CD8-positive, alpha-beta memory T cell (primary cell): ENCODE measurements at places on chromosomes 12 and 14.

- DNase-seq = no peak
These were observed 59.5 kb downstream of the DHRS2 start for GRCh38 chr14:23695664-23695999.

- peak; percentile 35 for DNase-seq
These were observed 90.1 kb downstream of the DRAM1 start for GRCh38 chr12:101967506-101967905.

GRCh38 chr14:102768223-102769048 lies 8.8 kb upstream of the TRAF3 start:
- DNase-seq = no peak

- no peak for DNase-seq
These were observed 167.1 kb upstream of the OR4E1 start for GRCh38 chr14:21840765-21841164.

GRCh38 chr14:54025661-54026060 lies 69.0 kb upstream of the BMP4 start:
- DNase-seq = no peak

DNA sequence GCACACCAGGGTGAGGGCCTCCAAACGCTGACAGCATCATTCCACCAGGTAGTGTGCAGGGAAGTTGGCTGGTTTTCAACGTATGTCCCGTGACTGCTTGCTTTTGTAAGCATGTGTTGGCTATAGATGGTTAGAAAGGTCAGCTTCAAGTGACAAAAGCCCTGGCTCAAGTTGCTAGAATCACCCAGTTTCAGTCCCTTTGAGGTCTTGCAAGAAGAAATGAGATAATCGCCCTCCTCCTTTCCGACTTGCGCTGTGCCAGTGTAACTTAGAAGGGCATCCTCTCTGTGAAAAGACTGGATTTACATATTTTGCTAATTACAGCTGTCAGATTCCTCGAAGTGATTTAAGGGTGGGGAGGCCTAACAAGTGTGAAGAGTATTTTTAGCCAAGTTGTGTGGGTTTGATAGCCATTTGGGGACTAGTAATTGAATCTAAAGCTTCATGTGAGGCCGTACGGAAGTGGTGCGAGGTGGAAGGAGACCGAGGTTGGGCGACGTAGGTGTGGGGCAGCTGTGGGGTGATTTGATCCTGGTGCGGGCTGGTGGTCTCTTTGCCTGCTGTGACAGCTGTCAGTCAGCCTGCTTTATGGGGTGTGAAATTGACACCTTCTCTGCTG lies 94.7 kb downstream of the CHST11 start:
- no peak for DNase-seq

DNA sequence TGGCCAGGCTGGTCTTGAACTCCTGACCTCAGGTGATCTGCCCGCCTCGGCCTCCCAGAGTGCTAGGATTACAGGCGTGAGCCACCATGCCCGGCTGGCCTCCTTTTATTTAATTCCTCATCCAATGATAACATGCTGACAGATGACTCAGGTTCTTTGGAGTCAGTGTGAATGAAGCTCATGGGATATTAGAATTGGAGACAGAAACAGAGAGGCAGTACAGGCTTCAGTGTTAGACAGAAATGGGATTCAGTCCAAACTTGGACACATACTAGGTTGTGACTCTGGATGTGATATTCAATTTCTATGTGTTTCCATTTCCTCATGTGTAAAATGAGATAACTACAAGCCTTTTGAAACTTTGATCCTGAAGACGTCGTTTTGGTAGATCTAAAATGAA lies 47.3 kb downstream of the PDE3A start:
- DNase-seq = no peak

DNA sequence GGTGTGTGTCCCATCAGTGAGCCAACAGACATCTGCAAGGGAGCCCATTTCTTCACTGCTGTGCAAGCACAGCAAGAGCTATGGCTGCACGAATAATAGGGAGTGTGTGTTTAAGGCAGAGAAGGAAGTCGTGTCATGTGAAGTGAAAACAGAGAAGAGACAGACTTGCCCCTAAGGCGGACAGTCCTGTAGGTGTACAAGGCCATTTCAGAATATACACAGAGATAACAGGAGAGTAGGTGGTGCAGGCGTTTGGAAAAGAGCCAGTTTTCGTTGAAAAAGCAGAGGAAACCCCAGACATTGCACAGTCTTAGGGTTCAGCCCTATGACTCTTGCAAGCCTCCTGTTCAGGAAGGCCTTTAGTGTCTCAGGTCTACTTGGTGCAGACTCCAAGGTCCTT lies 46.3 kb upstream of the RNU6-8 start:
- no peak for DNase-seq

DNA sequence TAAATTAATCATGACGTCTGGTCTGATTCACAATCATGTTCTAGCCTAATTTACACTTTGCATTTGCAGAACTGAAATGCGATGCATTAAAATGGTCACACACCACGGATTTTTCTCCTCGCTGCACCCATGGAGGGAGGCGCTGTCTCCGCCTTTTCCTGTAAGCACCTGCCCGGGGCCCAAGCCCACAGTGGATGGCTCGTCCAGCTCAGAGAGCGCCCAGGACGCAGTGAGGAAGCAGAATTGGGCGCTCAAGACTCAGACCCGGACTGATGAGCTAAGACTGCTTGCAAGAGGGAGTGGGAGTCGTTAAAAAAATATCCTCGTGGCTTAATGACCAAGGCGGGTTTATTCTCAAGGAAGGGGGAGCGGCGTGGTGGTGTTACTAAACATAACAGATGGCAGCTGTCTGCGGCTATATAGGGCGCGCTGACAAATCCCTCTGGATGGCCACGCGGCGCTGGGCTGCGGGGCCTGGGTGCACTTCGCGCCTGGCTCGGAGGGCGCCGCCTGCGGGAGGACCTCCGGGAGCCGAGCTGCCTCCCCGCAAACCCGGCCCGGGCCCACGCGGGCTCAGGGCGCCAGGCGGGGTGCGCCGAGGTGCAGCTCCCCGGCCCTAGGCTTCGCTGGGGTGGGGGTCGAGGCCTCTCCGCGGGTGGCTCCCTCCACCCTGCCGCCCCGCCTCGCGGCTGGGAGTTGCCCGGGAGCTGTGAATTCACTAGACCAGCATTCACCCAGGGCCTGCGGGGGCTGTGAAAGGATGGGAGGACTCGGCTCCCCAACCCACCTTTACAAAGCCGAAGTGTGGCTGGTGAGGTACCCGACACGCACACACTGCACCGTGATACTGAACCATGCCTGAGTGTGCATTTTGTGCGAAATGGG lies 78.7 kb downstream of the PPM1A start:
- peak; percentile 49 for DNase-seq

GRCh38 chr12:119683816-119684215 lies 15.9 kb downstream of the PRKAB1 start:
- DNase-seq = no peak

GRCh38 chr12:30219047-30219446 lies 435.3 kb upstream of the TMTC1 start:
- no peak for DNase-seq

GRCh38 chr12:108806346-108806745 lies 51.0 kb downstream of the SSH1 start:
- DNase-seq = no peak

- no peak for DNase-seq
These were observed 493.8 kb downstream of the NPAS3 start for GRCh38 chr14:33432407-33433023.

DNA sequence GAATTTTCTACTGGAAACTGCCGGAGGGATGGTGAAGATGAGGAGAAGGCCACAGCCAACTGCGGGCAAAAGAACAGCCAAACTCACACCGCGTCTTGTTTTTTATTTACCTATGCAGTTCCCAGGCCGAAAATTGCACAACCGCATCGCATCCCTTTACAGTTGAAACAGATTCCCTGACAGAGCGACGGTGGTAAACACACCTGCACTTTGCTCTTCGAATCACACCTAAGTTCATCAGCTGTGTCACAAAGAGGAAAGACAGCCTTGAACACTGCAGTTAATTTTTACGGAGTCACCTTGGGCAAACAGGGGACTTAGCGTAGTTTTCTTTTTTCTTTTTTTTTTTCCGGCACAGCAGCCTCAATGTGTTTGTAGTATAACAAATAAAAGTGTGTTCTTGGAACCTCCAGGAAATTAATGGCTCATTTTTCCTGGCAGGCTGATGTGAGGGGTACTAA lies 272.0 kb upstream of the DIO3 start:
- no peak for DNase-seq

DNA sequence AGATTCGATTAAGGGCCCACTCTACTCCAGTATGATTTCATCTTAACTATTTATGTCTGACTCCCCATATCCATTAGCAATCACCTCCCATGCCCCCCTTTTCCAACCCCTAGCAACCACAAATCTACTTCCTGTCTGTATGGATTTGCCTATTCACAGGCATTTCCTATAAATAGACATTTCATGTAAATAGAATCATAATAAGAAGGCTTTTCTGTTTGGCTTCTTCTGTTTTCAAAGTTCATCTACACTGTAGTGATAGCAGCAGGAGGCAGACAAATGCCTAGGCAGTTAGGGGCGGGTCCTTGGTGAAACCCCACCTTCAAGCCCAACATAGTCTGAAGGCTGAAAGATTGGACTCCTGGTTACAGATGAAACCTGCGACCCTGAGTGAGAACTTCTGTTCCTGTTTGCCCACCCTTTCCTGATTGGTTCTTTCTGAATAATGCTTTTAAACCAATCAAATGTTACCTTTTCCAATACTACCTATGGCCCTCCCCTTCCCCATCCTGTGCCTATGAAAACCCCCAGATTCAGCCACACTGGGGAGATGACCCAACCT lies 62.1 kb upstream of the HECTD1 start:
- no peak for DNase-seq

DNA sequence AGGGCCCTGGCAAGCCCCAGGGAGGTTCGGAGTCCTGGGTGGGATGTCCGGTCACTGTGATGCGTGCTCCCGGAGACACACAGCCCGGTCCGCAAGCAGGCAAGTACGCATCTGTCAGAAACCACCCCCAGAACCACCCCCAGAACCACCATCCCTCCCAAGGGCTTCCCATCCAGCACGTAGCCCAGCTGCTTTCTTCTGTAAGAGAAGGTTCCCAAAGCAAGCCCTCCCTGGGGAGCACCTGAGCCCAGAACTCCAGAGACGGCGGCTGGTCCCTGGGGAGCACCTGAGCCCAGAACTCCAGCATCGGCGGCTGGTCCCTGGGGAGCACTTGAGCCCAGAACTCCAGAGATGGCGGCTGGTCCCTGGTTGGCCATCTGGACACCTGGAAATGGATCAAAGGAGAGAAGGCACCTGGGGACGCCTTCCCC lies 2.6 kb upstream of the FBRSL1 start:
- no peak for DNase-seq

GRCh38 chr14:102314242-102315011 lies 5.1 kb upstream of the ZNF839 start:
- peak; percentile 79 for DNase-seq

DNA sequence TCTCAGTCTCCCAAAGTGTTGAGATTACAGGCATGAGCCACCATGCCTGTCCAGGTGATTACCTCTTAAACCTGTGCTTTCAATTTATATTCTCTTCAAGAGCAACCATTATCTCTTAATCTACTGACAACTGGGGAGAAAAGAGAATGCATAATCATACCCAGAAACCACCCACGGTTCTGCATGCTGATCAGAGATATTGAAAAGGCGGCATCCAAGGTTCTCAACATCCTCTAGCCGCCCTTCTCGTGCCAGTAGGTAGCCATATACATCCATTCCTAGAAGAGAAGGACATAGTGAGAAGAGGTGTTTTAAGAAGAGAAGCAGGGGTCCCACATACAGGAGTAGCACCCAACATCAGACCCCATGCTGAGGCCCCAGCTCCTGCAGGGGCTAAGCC lies 20.8 kb downstream of the ANAPC7 start:
- no peak for DNase-seq

DNA sequence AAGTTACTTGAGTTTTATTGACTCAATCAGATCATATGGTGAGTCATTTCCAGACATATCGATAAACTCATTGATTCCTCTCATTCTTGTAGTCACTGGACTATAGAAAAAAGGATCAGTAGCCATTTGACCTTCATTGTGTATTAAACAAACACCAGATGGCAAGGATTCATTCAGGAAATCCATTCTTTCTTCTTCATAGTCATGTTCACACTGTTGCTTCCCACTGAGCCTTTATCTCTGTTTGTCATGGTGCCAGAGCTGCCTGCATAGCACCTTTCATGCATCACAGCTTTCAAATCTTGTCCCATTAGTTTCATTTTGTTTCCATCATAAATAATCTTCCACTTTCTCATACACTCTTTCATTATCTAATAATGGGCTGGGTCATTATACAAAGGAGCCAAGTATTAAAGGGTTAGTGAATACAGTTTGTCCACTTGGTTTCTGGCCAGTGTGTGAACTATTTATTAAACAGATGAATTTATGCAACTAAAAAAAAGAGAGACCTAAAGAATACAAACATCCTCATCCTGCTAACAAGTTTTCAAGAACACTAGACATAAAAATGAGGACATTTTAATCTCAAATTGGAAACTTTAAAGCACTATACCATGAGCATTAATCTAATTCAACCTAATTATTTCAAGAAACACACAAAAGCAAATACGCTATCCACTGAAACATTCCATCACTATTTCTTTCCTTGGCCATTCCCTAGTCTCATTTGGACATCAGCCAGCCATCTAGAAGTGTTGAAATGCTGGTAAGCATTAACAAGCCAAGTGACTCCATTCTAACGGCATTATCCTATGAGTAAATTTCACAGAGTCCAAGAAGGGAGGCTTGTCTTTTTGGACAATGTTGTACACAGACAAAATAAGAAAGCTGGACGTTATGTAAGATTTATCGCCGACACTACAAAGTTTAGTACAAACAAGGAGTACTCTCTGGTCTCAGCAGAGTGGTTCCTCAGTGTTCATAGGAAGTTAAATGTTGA lies 476.5 kb downstream of the FOXG1 start:
- DNase-seq = no peak

DNA sequence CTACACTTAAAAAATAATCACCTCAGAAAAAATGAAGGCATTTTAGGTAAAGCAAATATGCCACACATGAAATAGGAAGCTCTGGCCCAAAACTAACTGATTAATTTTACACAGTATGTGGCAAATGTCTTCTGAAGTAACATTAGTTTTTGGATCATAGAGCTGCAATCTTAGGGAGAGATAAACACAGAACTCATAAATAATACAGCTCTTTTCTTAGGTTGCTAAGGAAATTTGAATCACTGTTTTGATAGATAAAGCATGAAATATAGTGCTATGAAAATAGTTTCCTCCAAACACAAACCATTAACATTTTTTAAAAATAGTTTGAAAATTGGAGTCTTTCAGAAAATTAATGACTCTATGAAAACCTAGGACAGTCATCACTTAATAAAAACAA lies 15.0 kb downstream of the RASSF9 start:
- DNase-seq = no peak

DNA sequence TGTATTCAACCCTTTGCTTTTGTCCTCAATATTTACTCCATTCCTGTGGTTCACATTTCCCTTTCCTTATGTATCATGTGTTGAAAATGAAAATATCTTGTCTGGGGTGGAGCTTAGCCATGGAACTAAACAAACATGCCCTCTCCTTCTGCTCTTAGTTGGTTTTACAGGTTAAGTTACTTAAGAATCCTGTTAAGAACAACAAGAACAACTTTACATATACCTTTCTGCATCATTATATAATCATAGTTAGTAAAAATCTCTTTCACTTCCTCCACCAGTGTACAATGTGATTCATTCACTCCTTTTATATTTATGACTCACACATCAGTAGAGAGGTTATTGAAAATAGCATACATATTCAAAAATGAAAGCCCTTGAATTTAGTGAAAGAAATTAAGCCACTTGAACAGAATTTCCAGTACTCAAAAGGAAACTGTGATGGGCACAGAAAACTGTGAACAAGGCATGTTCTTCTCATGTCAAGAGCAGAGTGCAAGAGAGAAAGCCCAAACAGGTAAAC lies 307.7 kb downstream of the CCDC91 start:
- no peak for DNase-seq

GRCh38 chr12:59583003-59583712 lies 12.7 kb upstream of the SLC16A7 start:
- no peak for DNase-seq

- no peak for DNase-seq
These were observed 1.0 kb upstream of the KDM2B start for GRCh38 chr12:121581686-121582429.
